Activated CD4-positive, alpha-beta T cell treated with anti-CD3 and anti-CD28 coated beads, Interleukin-2, amount 50 U/mL, for 4 hours (primary cell): ENCODE measurements at places on chromosomes 11 and 22.

DNA sequence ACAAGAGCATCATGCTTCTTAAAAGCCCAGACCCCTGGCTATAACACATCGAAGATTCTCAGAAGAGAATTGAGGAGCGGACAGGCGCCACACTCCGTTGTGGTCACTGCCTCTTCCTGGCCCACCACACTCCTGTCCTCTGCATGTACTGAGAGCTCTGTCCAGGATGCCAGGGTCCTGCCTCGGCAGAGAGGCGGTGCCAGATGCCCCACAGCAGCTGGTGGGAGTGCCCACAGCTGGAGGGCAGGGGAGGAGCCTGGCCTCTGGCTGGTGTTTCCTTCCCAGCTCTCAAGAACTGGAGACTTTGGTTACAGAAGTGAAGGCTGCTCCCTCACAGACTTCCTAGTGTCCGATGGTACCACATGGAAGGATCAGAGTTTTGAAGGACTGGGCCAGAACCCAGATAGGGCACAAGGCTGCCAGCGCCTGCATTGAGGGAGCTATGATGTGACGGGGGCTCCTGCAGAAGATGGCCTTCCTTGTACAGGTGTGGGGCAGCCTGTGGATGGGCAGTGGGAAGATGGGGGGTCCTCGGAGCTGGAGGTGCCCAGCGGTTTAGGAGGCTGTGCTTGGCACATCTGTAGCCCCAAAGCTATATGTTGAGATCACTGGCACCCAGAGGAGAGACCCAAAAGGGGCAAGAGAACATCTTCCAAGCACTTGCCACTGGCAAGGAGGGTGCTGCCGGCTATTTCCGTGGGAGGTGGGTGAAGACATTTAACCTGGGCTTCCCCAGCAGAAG is 19.4 kb downstream of the RSPH14 start:
- no peak for DNase-seq

DNA sequence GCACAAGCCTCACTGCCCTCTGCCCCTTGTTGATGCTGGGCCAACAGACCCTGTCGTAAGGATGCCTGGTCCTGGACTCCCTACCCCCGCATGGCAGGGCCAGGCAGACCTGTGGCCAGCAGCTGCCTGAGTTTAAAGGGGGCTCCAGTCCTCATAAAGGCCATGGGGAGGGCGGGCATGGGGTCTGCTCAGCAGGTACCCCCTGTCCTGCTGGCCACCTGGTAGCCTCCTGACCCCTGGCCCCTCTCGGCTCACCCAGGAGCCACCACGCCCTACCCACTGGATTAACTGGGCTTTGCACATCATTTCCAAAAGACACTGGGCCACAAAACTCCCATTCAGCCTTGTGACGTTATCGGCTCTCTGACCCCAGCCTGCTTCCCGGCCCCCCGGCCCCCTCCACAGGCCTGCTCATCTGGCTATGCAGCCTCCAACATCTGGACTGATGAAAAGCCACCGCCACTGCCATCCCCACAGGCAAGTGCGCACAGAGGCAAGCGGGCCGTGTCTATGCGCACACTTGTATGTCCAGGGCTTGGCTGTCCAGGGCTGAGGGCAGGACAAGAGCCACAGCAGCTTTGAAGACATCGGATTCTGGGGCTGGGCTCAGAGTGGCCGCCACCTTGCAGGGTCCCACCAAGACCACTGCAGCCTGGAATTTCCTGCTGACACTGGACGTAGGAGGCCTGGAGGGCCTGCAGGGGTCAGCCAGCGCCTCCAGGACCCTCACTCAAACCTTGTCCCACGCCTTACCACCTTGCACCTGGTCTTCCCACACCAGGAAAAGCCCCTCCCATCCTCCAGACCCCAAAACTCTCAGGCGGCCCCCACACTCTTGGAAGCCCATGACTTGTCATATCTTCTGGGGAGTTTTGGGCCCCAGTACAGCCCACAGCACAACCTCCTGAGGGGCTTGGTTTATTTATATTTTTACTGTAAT is 48.7 kb downstream of the IGF2 start:
- DNase-seq: no peak

DNA sequence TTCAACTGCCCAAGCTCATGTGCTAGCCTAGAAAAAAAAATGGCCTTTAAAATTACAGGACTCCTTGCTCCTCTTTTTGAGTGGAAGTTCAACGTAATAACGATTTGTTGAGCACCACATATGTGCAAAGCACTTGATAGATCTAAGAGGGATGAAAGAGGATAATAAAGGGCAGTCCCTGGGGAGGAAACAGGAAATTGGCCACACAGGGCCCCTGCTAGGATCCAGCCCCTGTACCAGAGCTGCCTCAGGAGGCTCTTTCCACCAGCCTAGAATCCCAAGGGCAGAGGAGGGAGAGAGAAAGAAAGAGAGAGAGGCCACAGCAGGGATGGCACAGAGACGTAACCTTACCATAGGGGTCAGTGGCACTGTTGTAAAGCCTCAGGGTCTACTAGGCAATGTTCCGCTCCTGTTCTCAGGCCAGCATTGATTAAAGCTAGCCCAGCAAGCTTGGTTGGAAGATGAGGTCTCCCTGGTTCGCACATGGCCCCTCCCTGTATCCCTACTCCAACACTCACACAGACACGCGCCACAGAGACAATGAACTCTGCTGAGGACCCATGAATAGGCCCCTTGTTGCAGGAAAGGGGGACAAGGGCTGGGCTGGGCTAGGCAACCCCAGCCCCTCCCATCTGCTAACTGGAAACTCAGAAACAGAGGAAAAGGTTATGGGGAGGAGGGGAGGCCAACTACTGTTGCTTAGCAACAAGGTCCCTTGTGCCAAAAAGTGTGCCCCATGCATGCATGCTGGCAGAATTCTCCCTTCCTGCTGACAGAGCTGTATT is at the start of gene TMPRSS5:
Gene TMPRSS5 (minus strand): TSS at position 438 of the 785 bp plus-strand sequence. CDS start 84 bp downstream, at position 354.
- no peak for DNase-seq

DNA sequence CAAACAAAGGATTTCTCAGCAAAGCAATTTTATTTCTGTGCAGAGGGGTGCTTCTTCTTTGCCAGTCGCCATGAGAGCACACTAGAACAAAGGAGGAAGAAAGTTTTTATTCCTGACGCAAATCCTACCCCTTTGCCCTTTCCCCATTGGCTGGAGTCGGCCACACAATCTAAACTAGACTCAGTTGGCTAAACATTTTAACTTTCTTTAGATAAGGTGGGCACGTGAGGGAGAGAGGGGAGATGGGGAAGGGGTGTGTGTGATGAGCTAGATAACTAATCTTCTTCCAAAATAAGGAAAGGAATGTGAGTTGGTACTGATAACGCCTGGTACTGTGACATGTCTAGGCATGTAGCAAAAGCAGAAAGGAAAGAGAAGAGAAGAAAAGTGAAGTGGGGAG is 626 bp downstream of the TRIM22 start:
- DNase-seq: no peak

DNA sequence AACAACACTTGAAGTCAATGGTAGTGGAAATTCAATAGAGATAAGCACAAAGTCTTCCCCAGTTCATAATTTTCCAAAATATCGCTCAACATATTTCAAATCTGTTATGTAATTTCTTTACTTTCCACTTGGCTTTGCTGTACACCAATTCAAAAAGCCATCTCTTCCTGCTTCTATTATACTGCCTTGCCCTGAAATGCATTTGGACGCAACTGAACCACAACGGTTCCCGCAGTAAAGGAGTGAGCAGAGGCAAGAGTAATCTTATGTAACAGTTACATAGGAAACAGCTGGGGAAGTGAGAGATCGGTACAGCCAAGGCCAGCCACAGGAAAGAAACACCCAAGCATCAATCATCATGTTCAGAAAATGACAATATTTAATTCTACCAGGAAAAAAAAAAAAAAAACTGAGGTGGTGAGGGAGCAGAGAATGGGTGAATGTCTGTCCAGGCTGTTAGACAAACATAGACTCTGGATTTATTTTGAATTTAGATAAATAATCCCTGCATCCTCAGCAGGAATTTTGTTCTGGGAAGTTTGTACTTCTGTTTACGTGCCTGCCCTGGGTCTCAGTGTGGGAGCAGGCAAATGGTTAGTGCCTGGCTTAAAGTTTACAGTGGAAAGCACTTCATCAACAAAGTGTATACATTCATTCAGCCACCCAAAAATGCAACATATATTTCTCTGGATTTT is 392.2 kb downstream of the ETS1 start:
- peak; percentile 20 for DNase-seq

DNA sequence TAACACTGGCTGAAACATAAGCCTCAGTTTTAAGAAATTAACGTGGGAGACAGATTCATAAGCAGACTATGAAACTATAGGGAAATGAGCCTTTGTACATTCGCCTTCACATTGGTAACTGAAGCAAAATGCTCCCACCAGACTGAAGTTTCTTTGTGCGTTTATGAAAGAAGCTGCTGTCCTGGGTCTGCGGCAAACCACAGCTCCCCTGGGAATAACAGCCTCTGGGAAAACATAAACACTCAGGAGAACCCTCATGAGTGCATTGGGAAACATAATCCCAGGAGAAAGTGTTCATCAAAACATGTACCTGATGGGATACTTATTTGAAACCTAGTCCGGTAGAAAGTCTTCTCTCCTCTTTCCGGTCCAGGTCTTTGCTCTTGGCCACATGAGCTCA is 193.1 kb upstream of the LARGE1 start:
- DNase-seq: no peak

- no peak for DNase-seq
Measured at GRCh38 chr22:19522881-19523239, 1.4 kb downstream of the CLDN5 start.

DNA sequence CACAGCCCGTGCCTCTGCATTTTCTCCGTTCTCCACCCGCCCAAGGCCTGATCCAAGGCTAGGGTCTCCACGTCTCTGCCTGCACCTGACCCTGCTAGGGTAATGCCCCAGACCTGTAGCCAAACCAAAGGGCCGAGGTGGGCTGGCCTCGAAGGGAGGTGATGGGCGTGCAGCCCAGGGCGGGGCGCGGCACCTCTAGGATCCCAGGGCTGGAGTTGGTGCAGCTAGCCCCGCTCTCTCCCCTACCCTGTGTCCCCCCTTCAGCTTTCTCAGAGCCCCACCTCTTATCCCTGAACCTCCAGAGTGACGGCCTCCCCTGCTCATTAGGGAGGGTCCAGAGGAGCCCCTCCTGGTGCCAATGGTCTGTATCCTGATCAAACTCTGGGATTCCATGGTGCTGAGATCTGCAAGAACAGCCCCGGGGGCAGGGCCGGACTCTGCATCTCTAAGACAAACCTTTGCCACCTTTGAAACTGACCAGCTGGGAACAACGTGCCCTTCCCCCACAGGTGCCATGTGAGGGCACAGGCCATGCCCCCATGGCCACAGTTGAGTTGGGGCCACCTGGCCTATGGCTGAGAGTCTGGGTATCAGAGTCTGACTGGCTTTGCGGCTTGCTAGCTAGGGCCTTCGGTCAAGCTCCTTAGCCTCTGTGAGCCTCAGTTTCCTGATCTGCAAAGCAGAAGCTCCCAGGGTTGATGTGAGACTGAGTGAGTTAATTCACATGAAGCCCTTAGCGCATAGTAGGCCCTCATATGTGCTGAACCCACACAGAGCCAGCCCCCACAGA is 23.1 kb upstream of the CBX7 start:
- no peak for DNase-seq

GRCh38 chr11:60183591-60184205 is 815 bp upstream of the MS4A6A start:
- no peak for DNase-seq

DNA sequence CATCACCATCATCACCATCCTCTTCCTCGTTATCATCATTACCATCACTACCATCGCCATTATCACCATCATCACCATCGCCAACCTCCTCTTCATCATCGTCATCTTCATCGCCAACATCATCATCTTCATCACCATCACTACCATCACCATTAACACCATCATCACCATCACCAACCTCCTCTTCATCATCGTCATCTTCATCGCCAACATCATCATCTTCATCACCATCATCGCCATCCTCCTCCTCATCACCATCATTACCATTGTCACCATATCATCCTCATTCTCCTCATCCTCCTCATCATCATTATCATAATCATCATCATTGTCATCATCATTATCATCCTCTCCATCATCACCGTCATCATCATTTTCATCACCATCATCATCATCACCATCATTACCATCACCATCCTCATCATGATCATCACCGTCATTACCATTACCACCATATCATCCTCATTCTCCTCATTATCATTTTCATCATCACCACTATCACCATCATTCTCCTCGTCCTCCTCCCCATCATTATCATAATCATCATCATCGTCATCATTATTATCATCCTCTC is 1498.7 kb downstream of the TBC1D22A start:
- DNase-seq: no peak

GRCh38 chr11:86624366-86624765 is 48.0 kb downstream of the ME3 start:
- DNase-seq: no peak

DNA sequence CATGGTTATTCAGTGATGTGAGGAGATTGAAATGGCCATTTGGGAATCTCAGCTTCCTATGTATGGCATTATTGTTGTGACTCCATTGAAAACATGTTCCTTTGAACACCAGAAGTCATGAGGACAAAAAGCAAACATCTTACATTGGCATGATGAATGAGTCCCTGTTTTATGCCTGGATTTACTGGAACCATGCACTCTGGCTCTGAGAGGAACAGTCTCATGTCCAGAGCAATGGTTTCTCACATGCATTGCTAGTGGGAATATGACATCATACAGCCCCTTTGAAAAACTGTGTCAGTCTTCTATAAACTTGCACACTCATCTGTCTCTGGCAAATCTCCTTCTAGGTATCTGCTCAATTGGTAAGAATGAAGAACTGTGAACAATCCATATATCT is 3.4 kb upstream of the KDM4F start:
- DNase-seq: no peak
